ENCODE measurements at places on chromosomes 12 and 14.

DNA sequence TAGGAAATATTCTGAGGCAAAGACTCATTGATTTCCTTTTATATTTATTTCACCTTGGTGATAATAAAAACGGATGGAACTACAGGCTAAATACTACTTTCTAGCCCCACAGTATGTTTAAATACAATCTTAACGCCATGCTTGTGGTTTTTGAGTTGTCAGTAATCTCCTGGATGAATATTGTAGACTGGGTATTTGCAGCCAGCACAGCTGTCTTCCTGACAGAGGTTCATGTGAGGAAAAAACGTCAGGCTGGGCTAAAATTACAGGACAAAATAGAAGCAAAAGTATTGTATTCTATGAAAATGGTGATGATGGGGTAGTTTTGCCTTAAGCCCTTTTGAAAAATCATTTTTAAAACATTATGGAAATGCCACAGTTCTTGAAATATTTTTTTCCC, 140.9 kb downstream of the CCDC91 start:
- no peak for DNase-seq

GRCh38 chr14:38079268-38079667, 128.4 kb upstream of the SSTR1 start:
- no peak for DNase-seq

DNA sequence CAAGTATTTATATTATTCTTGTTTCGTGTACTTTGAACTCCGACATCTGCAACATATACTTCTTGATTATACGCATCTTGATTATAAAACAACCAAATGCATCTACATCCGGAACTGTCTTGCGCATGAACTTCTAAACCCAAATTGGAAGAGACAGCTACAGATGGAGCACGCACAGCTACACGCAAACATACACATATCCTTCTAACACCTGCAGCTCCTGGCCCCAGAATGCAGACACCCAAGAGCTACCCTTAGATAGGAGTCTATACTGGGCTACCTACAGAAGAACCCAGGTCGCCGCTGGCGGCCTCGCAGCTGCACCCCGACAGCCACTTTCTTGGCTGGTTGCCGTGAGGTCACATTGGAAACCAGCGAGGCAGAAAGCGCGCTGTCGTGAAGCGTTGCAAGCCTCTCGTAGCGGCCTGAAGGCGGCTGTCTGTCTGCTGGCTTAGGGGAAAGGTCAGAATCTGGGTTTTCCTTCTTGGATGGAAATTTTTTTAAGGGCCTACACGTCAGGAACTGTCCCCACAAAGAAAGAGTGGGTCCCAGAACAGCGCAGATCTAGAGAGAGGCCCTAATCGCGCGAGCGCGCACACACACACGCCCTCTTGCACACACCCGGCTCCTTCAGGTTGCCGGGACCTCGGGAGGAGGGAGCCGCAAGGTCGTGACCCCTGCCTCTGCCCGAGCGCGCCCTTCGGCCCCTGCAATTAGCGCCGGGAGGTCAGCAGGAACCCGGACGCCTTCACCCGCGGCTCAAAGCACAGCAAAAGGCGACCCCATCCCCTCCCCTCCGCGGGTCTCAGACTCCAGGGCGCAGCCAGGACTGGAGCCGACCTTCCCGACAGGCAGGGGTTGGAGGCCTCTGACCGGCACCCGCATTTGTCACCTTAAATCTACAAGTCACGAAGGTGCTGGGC, 17.0 kb downstream of the TBX3 start:
- no peak for DNase-seq

DNA sequence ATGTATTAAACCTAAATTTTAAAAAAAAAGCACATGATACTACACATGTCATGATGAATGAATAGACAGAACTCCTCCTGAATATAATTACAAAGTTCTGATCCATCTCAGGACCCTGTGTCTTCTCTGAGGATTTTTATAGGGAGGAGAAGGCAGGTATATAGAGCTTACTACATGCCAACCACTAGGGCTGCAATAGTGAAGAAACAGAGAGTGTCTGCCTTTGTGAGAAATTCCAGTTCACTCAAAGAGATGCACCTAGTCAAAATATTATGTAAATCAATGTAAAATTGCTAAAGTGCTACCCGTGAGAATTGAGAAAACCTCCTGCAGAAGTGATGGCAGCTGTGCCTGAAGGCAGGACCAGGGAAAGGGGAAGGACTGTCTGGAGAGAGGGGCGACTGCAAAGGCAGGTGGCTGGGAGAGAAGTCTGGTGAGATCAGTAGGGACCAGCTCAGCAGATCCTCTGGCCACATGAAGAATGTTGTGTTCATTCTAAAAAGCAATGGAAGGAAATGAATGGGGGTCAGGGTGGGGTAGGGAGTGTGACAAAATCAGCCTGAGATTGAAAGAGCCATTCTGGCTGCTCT, 15.1 kb downstream of the ABHD4 start:
- DNase-seq = no peak

DNA sequence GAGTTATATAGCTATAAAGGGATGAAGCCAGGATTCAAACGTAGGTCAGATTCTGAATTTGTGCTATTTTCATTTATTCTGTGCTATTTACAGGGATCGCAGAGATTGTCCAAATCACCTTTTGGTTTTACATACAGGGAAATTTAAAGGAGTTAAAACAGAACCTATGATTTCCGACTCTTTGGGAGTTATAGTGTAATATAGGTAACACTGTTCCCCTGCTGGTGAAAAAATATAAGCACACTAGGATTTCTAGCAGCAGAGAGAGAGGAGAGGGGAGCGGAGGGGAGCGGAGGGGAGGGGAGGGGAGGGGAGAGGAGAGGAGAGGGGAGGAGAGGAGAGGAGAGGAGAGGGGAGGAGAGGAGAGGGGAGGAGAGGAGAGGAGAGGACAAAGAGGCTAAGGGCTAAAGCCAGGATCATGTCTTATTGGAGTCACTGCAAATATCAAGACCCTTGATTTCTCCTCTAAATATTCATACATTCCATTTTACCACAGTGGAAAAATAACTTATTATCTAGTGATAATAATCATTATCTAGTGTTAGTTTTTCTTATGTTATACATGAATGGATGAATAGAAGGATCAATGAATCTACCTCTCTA, 46.2 kb upstream of the KCNH5 start:
- no peak for DNase-seq

GRCh38 chr14:85566603-85567002, 36.7 kb downstream of the FLRT2 start:
- DNase-seq = no peak

DNA sequence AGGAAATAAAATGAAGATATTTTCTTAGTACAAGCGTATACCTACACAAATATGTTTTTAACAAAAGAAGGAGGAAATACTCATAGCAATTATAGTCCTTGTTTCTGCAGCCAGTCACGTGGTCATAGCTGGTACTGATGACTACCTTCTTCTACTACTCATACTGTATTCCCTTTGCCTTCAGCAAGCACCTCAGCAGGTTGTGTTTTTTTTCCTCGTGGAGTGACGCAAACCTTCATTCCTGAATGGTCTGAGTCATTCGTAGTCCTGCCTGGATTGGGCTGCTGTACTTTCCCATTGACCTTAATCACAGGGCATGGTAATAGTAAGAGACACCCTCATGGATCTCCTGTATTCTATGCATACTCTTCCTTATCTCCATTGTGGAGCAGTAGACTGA, 25.7 kb upstream of the SLC16A7 start:
- no peak for DNase-seq

DNA sequence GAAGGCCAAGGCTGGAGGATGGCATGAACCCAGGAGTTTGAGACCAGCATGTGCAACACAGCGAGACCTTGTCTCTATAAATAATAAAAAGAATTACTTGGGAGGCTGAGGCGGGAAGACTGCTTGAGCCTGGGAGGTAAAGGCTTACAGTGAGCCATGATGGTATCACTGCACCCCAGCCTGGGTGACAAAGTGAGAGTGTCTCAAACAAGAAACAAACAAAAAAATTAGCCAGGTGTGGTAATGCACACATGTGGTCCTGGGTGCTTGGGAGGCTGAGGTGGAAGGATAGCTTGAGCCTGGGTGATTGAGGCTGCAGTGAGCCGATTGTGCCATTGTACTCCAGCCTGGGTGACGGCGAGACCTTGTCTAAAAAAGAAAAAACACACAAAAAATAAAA, 1.7 kb upstream of the GPRC5A start:
- DNase-seq = no peak

GRCh38 chr12:131943389-131943788, 6.4 kb upstream of the EP400 start:
- no peak for DNase-seq

DNA sequence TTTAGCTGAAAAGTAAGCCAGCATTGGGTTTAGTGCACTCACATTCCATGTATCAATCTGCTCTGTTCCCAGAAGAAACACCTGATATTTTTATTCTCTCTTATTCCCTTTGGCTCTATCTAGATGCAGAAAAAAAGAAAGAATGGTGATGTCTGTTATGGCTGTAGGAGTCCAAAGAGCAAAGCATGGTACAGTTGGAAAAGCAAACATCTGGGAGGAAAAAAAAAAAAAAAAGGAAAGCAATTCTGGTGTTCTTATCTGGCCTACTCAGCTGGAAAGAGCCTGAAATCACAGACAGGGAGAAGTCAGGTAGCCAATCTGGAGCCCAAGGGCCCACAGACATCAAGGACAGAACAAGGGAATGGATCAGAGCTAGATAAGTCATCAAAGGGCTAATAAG, 293.9 kb downstream of the DUSP6 start:
- no peak for DNase-seq

DNA sequence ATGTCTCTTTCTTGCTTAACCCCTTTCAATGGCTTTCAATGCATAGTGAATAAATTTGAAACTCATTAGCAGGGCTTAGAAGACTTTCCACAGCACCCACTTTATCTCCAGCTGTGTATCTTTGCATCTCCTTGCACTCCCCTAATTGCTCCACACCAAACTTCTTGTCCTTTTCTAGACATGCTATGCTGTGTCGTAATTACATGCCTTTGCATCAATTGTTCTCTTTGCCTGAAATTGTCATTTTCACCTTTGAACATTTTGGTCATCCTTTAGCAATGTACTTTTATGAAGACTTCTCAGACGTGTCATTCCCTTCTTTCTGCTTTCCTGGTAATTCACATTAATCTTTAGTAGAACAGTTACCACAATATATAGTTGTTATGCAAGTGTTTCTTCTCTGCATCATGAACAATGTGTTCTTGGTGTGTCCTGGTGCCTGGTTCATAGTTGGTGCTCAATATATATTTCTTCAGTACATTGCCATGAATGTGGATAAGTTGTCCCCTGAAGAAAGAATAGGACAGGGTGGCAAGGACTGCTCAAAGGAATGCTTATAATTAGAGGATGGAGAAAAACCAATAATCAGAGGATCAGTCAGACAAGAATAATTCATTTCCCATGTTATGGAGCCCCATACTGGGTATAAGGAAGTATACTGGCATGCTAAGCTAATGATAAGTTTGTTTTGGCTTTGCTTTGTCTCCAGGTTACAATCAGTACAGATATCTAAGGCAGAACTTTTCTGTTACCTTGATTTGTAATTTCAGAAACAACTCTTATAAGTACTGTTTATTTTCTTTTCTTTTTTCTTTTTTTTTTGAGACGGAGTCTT, 27.2 kb downstream of the ARF6 start:
- no peak for DNase-seq

DNA sequence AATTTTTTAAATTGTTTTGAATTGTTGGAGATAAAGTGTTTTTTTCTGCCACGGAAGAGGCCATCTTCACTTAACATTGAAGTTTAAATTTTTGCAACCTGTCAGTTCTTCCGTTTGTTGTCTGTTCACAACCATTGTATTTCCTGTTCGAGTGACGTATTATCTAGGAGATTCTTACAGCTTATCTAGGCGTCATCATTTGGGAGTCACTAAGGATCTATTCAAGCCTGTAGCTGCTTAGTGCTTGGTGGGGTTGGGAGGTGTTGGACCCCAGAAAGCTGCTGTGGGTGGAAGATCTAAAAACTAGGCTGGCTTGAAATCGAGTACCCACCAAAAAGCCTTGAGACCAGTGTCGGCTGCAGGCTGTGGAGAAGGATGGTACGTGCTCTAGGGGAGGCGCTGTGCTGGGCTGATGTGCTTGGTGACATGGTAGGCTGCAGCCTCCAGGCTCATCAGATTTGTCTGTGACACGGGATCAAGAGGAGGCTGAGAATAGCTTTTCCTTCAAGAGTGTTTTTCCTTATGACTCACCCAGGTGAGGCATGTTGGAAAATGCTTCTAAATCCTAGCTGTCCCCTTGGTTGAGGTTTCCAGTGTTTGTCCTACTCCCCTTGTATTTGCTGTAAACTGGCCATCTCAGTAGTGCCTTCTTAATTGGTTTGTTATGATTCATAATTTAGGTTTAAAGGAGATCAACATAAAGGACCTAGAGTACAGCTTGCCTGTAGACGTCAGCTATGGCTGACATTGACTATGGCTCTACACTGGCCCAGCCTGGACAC, 57.8 kb downstream of the ATG14 start:
- peak; percentile 14 for DNase-seq

DNA sequence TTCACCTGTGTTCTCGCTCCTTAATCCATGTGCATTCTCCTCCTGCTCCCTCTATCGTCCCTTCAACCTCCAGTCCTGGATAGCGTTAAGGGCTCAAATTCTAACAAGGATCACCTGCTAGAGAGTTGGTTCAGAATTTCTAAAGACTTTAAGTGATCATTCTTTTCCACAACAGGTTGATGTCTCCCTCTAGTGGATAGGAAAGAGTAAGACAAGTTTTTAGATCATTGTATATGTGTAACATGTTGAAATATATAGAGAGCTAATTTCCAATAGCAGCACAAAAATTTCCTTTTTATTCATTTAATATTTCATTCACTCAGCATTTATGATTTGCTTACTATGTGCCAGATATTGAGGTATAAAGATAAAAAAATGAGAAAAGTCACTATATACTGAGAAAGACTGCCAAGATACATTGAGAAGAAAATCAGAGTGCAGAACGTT, 9.3 kb upstream of the ESR2 start:
- no peak for DNase-seq
